ENCODE measurements at places on chromosomes 12 and 14.

DNA sequence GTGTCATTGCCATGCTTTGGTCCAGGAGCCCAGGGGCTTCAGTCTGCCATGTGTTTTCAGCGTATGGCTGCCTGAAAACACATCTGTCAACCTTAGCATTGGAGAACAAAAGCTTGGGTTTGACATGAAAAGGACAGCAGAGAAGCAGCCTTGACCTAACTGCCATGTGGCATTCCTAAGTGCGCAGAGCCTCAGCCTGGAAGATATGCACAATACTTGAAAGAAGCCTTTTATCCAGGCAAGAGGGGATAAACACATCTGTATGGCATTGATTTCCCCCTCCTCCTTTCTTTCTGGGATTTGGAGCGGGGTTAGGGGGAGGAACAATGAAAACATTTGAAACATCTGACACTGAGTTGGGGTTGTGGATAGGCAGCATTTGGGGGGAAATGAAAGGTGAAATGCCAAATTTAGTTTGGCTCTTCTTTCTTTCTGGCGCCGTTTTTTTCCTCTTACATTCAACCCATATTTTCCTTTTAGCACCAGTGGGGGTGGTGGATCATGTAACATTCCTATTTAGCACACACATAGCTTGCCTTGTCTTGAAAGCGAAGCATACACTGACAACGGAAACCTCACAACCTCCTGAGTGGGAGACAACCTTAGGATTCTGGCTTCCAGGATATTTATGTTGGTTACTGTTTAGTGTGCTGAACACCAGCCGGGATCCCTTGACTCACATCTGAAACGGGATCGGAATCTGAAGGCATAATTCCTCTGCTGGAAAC is 177.0 kb downstream of the C12orf75 start:
- no peak for DNase-seq

- no peak for DNase-seq
Observed at GRCh38 chr12:23581913-23582312, 367.6 kb downstream of the SOX5 start.

DNA sequence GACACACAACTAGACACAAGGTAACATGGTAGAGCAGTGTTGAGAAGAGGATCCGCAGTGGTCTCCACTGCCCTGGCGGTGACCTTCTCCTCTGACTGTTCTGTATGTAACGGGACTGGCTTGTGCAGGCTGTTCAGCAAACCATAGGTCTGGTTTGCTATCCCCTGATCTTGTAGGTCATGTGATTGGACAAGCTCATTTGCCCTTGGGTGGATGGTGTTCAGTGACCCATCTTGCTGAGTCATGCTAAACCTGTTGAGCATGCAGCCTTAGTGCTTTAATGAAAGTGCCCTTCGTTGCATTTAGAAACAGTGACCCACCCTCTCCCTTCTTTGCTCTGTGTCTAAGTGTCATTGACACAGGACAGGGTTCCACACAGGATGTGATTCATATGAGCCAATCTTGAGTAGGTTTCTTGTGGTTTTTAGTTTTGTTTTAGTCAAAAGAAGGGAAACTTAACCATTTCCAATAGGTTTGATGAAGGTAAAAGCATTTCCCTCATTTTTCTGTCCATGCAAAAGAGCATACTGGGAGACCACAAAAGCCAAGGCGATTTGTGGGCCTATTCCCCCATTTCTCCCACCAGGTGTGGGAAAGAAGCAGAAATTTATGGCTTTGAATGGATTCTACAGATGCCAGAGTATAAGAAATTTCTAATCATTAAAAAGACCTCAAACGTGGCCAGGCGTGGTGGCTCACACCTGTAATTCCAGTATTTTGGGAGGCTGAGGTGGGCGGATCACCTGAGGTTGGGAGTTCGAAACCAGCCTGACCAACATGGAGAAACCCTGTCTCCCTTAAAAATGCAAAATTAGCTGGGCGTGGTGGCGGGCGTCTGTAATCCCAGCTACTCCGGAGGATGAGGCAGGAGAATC is 32.6 kb upstream of the HIF1A start:
- DNase-seq: peak; percentile 77

DNA sequence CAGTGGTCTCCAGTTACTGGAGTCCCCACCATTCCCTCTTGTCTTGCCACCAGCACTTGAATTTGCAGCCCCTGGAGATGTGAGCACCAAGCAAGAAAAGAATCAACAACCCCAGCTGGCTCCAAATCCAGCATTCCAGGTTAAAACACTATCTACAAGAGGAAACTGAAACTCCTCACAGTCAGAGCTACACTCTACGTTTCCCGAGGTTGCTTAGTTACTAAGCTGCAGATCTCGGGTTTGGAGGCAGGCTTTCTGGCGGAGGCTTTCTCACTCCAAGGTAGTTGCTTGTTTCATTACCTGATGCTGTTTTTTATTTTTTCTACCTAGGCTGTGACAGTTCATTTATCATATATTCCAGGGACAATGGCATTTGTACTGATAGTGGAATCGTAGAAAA is 248.1 kb downstream of the GLT1D1 start:
- DNase-seq: no peak

GRCh38 chr12:63319386-63319785 is 168.4 kb upstream of the AVPR1A start:
- peak; percentile 25 for DNase-seq

GRCh38 chr12:66813137-66813892 is 134.4 kb upstream of the GRIP1 start:
- no peak for DNase-seq

- no peak for DNase-seq
Observed at GRCh38 chr14:99675382-99675835, 8.7 kb upstream of the CYP46A1 start.

- DNase-seq: no peak
Observed at GRCh38 chr14:24093207-24093900, 757 bp upstream of the PCK2 start.

- DNase-seq: no peak
Observed at GRCh38 chr12:87469295-87469694, 559.9 kb downstream of the C12orf50 start.

- peak; percentile 28 for DNase-seq
Observed at GRCh38 chr12:6614513-6615172, 7.5 kb upstream of the CHD4 start.

GRCh38 chr12:115166698-115167315 is 482.8 kb upstream of the TBX3 start:
- peak; percentile 53 for DNase-seq

GRCh38 chr14:35827678-35828472 is 1.7 kb downstream of the BRMS1L start:
- no peak for DNase-seq

DNA sequence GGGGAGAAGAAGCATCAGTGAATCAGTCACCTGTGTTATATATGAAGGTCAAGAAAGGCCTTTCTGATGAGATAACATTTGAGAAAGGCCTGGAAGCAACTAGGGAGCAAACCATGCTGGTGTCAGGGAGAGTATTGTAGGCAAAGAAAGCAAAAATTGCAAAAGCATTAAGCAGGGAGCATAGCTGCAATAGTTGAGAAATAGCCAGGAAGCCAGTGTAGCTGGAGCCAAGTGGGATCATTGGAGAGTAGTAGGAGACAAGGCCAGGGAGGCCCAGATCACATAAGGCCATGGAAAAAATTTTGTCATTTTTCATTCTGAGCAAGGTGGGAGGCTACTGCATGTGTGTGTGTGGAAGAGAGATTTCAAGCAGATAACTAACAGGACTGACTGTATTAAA is 18.8 kb upstream of the MAGOHB start:
- DNase-seq: peak; percentile 21

DNA sequence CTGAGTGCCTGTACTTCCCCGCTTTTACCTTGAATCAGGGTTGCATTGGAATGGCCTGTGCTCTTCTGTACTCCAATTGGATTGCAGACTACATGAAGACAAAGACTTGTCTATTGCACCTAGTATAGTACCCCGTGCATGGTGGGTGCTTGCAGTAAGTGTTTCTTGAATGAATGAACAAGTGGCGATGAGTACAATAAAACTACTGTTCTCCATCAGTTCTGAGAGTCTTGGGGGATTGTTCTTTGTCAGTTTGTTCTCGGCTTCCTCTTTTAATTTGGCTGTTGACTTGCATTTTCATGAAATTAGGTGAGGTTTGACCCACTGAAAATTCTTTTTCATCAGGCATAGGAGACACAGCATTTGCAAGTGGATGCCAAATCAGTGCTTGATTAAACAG is 34.1 kb downstream of the ERH start:
- no peak for DNase-seq

GRCh38 chr12:76030341-76031080 is 1.1 kb downstream of the PHLDA1 start:
- DNase-seq: peak; percentile 48

DNA sequence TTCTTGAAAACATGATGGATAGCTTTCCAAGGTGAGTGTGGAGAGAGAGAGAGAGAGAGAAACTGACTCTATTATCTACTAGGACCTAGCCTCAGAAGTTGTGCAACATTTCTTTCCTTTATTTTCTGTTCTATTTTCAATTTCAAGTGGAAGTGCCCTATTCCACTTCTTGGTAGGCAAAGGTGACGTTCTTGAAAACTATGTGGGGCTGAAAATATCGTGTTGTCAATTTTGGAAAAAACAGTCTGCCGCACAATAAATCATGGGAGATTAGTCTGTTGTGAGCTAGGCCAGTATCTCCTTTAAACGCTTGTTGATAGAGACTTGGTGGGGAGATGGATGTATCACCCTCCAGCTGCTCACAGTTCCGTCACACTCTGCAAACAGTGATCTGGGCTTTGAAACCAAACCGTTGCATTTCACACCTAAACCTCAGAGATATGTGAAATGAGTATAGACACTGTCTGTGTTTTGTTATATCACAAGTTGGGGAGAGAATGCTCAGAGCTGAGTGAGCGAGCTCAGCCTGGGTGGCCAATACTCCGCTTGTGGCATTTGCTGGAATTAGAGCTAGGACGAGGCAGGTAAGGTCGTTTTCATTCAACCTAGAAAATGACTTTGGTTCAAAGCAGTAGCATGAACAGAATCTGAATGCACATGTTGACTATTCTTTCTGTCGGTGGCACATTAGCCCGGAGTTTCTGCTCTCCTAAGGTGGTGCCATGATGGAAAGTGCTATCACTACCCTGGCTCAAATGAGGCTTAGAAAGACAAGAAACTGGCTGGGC is 75.1 kb upstream of the ST8SIA1 start:
- DNase-seq: no peak

GRCh38 chr12:2857021-2857431 is at the start of gene TEX52:
Gene TEX52, minus strand, starts transcription at chr12:2857039. Its CDS starts 13 bp downstream, at chr12:2857026.
- DNase-seq: no peak

DNA sequence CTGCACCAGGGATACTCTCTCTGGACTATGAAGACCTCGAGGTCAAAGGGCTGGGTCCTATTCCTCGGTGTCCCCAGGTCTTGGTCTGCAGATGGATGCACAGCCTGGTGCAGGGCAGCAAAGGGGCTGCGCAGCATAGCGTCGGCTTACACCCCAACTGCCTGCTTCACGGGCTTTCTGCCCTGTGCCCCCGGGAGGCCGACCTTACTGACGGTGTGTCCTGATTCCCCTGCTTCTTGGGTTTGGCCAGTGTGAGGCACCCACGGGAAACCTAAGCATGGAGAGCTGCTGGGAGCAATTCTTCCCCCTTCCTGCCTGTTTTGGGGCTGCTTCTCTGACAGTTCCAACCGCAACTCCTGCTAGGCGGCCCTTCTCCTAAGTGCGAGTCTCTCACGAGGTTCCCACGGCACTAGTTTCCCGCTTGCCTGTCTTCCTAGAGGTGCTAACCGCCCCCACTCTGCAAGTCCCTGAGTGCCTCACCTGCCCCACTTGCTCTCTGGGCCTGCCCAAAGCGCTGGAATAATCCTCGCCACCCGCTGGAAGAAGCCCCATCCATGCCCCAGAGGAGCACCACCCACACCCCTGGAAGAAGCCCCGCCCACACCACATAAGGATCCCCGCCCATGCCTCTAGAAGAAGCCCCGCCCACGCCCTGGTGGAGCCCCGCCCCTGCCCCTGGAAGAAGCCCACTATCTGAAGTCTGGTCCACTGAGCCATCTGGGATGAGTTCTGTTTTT is 54.0 kb downstream of the PRIMA1 start:
- DNase-seq: no peak

DNA sequence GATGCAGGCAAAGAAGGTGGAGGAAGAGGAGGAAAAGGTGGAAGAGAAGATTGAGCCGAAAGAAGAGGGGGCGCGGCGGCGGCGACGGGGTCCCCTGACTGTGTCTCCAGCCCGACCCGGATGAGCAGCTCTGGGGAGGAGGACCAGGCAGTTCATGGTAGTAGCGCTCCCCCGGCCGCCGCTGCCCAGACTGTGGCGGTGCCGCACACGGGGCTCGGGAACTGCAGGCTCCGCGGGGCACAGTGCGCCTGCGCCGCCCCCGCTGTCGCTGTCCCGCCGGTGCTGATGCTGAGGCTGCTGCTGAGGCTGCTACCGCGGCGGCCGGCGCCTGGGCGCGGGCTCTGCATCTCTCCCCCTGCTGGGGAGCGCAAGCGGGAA is at the start of gene KCNH5:
Gene KCNH5, minus strand, starts transcription at position 225 of the 378 bp plus-strand sequence. CDS start 272 bp downstream, outside the sequence.
- DNase-seq: peak; percentile 57

- peak; percentile 23 for DNase-seq
Observed at GRCh38 chr14:59534361-59534987, 42.1 kb downstream of the CCDC175 start.

DNA sequence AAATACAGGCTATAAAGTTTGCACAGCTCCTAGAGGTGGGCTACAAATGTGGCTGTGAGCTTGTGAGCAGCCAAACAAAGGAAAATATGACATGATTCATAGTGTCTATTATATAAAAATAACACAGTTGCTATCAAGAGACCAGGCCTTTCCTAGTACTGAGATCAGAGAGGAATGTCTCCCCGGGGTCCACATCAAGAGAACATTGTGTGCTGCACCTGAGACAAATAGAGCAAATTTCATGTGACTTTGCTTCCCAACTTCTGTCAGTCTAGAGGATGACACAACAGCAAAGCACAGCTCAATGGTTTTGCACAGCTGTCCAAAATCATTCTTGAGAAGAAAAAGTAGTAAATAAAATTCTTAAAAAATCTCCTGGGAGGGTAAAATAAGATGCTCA is 297.5 kb upstream of the PRKD1 start:
- no peak for DNase-seq

GRCh38 chr12:54831631-54832030 is 22.7 kb upstream of the MUCL1 start:
- DNase-seq: no peak

GRCh38 chr12:91825999-91826398 is 319.6 kb downstream of the BTG1 start:
- no peak for DNase-seq

- DNase-seq: no peak
Observed at GRCh38 chr14:68910540-68910939, 68.6 kb downstream of the ACTN1 start.

DNA sequence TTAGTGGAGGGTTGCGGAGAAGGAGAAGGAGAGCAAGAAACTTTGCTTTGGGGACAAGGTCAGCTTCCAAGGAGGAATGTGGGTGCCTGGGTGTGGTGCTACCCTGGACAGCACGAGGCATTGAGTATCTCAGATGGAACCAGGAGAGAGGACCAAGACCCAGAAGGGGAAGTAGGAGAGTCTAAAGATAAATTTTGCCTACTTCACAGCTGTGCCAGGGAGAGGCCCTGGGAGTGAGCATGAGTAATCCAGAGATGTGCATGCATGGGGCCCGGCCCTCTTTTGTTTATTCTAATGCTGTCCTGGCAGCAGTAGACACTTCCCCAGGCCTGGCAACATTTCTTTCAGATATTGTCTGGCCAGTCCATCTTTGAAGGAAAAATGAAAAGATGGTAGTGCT is 49.5 kb upstream of the GNPNAT1 start:
- peak; percentile 78 for DNase-seq

- no peak for DNase-seq
Observed at GRCh38 chr14:85625925-85626585, 96.1 kb downstream of the FLRT2 start.

All from EL (cell line).